ENCODE measurements at places on chromosomes 3 and 15.

GRCh38 chr3:39166134-39166710 lies 12.8 kb upstream of the CSRNP1 start:
- DNase-seq: peak; percentile 94

- no peak for DNase-seq
These were observed 123.5 kb upstream of the TBL1XR1 start for GRCh38 chr3:177320765-177321247.

GRCh38 chr3:183822631-183823030 lies 2.7 kb downstream of the MAP6D1 start:
- no peak for DNase-seq

DNA sequence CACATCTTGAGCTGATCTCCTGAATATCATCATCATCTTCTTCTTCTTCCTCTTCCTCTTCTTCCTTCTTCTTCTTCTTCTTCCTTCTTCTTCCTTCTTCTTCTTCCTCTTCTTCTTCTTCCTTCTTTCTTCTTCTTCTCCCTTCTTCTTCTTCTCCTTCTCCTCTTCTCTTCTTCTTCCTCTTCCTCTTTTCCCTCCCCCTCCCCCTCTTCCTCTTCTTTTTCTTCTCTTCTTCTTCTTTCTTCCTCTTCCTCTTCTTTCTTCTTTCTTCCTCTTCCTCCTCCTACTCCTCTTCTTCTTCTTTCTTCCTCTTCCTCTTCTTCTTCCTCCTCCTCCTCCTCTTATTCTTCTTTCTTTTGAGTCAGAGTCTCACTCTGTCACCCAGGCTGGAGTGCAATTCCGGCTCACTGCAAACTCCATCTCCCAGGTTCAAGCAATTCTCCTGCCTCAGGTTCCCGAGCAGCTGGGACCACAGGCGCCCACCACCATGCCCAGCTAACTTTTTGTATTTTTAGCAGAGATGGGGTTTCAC lies 197.9 kb upstream of the NANOGP8 start:
- DNase-seq: no peak

DNA sequence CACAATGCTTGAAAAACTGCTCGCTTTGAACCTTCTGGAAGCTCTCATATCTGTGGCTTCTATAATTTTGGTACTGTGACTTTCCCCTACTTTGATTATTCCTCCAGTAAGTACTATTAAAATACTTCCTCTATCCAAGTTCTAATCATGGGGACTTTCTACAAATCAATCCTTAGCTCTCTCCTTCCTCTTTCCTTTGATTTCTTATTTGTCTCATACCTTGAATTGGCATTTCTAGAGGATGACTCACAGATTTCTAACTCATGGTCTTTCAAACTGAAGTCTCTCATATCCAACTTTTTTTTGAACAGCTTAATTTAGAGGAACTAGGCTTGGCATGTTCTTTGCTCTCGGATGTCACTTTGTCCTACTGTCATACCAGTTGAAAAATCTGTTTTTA lies 241.8 kb downstream of the TBC1D5 start:
- DNase-seq: no peak

GRCh38 chr3:71066356-71066755 lies 517.2 kb downstream of the FOXP1 start:
- DNase-seq: no peak
